ENCODE measurements at places on chromosomes 11 and 22. TPM values are rescaled to one million over a fixed set of nuclear protein-coding genes. Genes with fewer than 3 reads are reported as not detected.

The TRIM64C gene
- not detected for total RNA-seq

The HEPN1 gene
- total RNA-seq, result 0.05 TPM

The HBG1 gene
- total RNA-seq, result not detected

The SLC22A9 gene
- not detected for total RNA-seq

The OR4C46 gene
- total RNA-seq, result not detected

The VPREB1 gene
- not detected for total RNA-seq

The MCHR1 gene
- not detected for total RNA-seq

The OR5B3 gene
- not detected for total RNA-seq

The KREMEN1 gene
- 0.92 TPM for total RNA-seq

The OR6T1 gene
- not detected for total RNA-seq

The FUT4 gene
- total RNA-seq, result 1.8 TPM

The CCDC15 gene
- 7.4 TPM for total RNA-seq

The OR52I1 gene
- not detected for total RNA-seq

The MYEOV gene
- total RNA-seq, result 1.1 TPM

The APOBEC3G gene
- 8.0 TPM for total RNA-seq

The GDPD4 gene
- total RNA-seq, result not detected

The VPREB3 gene
- total RNA-seq, result not detected

The MMP12 gene
- total RNA-seq, result not detected

The LYVE1 gene
- not detected for total RNA-seq

The DGCR6 gene
- total RNA-seq, result 0.57 TPM

The MAPK8IP2 gene
- total RNA-seq, result 0.47 TPM

The PCNX3 gene
- 41.8 TPM for total RNA-seq

The NXPE4 gene
- total RNA-seq, result not detected
